Fibroblast of skin of abdomen (primary cell): ENCODE measurements at places on chromosomes 2 and 18.

DNA sequence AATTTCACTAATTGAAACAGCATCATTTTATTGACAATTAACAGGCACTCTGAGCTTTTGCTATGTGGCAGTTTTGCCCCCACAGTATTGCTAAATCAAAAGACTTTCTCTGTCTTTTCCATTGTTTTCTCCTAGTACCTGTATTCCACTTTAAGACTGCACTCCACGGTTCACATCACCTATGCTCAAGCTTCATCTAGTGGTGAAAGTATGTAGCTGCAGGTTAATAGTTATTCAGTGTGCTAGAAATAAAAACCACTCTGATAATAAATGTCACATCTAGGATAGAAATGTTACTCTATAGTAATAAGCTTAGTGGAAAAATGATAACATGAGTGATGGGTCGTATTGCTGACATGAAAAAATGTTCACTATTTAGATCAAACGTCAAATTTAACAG, 24.6 kb downstream of the ARL6IP6 start:
- DNase-seq = peak; percentile 3

DNA sequence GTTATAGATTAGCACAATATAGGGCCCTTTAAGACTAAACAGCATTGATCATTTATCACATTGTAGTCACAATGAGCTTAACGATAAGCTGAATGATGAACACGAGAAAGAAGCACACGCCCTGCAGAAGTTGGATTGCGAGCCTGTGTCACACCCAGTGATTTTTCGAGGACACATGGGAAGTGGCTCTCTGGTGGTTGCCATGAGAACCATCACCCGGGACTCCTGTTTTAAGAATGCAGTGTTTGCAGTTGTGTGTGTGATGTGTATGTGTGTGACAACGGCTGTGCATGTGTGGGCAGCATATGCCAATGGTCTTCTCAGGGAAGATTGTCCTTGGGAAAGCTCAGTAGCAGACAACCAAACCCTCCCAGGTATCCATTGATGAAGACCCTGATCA, 69.2 kb downstream of the PDCL3 start:
- DNase-seq = no peak

DNA sequence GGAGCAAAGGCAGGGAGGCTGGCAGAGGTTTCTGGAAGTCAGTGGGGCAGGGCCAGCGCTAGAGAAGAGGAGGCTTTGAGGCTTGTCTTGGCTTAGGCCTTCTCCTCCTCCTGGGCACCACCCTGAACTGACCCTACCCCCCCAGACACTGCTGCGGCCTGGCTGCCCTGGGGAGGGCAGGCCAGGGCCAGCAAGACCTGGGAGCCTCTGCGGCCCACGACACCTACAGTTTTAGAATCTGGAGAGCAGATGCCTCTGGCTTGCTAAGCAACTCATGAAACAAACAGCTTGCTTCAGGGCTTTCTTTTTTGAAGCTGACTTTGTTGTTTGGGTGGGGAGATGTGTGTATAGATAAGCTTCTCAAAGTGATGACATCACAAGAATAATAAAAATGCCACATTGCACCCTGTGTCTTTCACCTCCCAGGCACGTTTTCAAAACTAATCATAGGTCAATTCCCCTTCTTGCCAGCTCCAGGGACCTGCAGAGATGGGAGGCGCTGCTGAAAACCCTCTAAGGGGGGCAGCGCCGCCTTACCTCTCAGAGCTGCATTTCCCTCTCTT, 46.2 kb upstream of the SMAD7 start:
- DNase-seq = peak; percentile 73

GRCh38 chr2:72291059-72291458, 143.4 kb upstream of the CYP26B1 start:
- peak; percentile 6 for DNase-seq

DNA sequence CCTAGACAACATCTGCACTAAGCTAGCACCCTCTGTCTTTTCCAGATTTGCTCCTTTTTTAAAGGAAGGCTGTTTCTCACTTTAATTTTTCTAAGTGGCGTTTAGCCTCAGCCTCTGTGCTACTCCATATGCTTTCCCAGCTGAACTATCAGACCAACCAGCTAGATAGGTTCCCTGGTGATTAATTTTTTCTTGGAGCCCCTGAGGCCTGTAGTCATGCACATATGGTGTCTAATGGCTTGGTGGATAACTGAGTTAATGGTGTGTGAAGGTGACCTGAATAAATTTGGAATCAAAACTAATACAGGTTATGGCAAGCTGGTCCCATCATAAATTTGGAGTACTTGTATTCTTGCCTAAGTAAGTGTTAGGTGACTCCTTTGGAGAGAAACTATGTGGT, 135.5 kb downstream of the MGAT5 start:
- DNase-seq = no peak

- peak; percentile 6 for DNase-seq
These were observed 264.3 kb downstream of the NOL4 start for GRCh38 chr18:33960417-33960816.

- DNase-seq = no peak
These were observed 340 bp downstream of the SLC40A1 start for GRCh38 chr2:189580241-189580651.

DNA sequence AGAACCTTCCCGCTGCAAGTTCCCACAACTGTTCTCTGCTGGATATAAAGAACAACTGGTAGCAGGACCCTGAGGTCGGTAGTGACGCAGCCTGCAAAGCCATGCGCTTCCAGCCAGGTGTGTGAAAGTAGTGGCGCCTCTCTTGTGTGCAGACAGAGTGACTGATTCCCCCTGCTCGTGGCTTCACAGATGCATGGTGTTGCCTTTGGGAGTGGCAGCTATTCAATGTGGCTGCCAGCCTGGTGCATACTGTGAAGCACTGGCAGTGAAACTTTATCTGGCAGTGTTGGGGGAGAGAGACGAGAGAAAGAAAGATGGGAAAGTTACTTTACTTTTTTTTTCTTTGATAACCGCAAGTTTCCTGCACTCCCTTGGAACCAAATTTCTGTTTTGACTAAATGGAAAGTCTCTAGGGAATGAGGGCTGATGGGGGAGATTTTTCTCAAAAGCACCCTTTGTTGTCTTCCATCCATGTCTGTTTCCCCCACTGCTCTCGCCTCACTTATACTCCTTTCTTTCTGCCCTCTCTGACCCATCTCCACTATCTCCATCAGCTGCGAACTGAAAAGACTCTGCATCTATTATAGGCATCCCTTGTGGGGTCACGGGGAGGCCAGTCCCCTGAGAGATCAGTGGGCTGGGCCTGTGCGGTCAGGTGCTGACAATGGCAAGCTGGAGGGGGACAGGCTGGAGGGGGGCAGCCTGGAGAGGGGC, 90.0 kb upstream of the TNP1 start:
- DNase-seq = no peak

DNA sequence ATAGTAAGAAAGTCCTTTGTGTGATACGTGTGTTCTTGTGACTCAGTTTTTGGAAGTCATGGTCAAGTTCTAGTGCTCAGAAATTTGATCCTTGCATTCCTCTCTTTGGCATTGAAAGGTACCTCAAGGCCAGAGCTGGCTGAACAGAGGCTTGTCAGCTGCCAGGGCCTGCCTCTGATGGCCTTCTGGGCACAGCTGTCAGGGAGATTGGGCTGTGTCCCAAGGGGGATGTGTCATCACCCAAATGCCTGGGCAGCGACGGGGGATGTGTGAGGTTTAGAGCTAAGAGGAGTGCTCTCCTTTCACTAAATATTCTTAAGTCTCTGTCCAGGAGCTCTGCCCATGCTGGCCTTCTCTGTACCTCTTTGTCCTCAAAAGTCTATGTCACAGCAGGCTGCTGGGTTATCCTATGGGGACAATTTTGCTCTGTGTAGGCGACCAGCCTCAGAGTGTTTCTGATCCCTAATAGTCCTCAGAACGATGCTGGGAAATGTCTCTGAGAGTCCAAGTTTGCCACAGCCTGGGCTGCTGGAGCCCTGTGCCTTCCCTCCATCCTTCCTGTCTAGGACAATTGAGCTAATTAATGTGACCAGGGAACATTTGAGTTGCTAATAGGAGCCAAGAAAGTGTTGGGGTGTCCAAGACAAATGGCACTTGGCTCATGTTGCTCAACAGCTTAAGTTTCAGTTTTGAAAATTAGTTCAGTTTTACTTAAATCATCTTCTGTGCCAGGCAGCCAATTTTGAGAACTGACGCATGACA, 115.4 kb upstream of the ZNF521 start:
- DNase-seq = peak; percentile 53

DNA sequence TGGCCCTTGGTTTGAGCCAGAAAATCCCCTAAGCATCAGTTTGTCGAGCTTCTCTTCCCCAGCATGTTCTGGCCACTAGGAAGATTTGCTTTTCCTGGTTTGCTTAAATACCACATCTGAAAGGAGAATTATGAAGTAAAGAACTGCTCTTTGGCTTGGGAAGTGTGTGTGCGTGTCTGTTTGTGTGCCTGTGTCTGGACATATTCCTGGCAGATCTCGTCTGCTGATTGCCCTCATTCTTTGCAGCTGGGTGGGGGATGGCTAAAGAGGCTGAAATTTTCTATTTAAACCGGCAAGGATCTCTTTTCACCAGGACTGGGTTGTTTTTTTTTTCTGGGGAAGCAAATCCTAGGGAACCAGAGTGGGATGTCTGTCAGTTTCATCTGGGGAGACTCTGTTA, 57.3 kb upstream of the MBOAT2 start:
- DNase-seq = peak; percentile 10

- no peak for DNase-seq
These were observed 4.4 kb downstream of the AFF3 start for GRCh38 chr2:100137866-100138570.

GRCh38 chr18:34880882-34881834, 160.1 kb upstream of the MAPRE2 start:
- DNase-seq = peak; percentile 27

DNA sequence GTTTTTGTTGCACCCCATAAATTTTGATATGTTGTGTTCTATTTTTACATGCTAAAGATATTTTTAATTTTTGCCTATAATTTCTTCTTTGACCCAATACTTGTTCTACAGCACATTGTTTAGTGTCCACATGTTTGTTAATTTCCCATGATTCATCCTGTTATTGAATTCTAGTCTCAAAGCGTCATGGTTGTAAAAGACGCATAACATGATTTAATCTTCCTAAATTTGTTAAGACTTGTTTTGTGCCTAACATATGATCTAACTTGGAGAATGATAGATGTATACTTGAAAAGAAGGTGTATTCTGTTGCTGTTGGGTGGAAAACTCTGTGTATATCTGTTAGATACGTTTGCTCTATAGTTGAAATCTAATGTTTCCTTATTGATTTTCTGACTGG, 27.1 kb upstream of the SULT1C3 start:
- no peak for DNase-seq

GRCh38 chr18:80241919-80242777, 5.2 kb downstream of the PARD6G start:
- no peak for DNase-seq
